Activated T-helper 2 cell treated with anti-CD3 and anti-CD28 coated beads, Interferon-gamma antibody, Interleukin-2, Interleukin-4, amounts not matched to agents 10 μg/mL and 5 μg/mL and 100 μg/mL, durations not matched to agents 14 hours and 24 hours and 36 hours (primary cell): ENCODE measurements at places on chromosomes 2 and 18.
A peak's percentile ranks its signal among the peaks of the same experiment; 100 is the strongest.

GRCh38 chr2:100785626-100786296 lies 34.2 kb upstream of the NPAS2 start:
- DNase-seq = no peak
- no peaks in the 10 kb centered on the region for H3K4me1 ChIP-seq
- no peaks in the 10 kb centered on the region for H3K36me3 ChIP-seq
- no peaks in the 10 kb centered on the region for H3K27me3 ChIP-seq

GRCh38 chr2:171419333-171419732 lies 14.5 kb downstream of the METTL8 start:
- peaks cover 28% of the 10 kb centered on the region for H3K4me1 ChIP-seq
- DNase-seq = no peak
- no peak overlapping the region for H3K4me3 ChIP-seq
- peaks cover 45% of the 10 kb centered on the region for H3K36me3 ChIP-seq
- no peaks in the 10 kb centered on the region for H3K27me3 ChIP-seq
- H3K27ac ChIP-seq = no peak overlapping the region

DNA sequence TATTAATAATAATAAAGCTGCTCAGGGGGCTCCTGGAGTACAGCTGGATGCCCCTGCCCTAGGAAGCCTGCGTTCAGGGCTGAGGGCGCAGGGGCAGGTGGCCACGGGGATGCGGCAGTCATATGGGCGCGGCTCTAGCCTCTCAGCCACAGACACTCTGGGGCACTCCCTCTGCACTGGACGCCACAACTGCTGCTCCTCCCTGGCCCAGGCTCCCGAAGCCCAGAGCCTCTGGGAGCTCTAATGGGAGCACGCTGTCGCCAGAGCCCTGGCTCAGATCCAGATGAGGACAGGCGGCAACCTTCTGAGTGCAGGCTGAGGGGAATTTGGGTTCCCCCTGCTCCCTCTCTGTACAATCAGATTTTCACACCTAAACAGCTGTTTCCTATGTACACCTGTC lies 93.6 kb downstream of the MTCL1 start:
- DNase-seq = no peak
- H3K27me3 ChIP-seq = no peaks in the 10 kb centered on the region
- H3K4me3 ChIP-seq = no peak overlapping the region

DNA sequence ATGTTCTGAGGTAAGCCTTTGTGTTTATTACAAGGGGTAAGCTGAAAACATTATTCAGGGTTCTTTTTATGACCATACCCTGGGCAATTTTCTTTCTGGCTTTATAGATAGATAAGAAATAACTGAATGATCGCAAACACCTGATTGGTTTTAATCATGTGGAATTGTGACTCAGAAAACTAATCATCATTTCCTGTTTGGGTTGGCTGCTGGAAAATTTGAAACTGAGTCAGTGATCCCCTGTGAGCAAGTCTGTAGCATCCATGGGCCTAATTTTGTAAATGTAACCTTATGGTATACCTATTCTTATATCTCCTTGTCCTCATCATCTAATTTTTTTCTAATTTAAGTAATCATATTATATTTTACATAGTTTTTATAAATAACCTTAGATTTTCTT lies 34.3 kb downstream of the CCDC68 start:
- peaks cover 7% of the 10 kb centered on the region for H3K27me3 ChIP-seq
- no peak for DNase-seq
- no peak overlapping the region for H3K4me3 ChIP-seq
- H3K27ac ChIP-seq = no peak overlapping the region
- no peaks in the 10 kb centered on the region for H3K36me3 ChIP-seq

DNA sequence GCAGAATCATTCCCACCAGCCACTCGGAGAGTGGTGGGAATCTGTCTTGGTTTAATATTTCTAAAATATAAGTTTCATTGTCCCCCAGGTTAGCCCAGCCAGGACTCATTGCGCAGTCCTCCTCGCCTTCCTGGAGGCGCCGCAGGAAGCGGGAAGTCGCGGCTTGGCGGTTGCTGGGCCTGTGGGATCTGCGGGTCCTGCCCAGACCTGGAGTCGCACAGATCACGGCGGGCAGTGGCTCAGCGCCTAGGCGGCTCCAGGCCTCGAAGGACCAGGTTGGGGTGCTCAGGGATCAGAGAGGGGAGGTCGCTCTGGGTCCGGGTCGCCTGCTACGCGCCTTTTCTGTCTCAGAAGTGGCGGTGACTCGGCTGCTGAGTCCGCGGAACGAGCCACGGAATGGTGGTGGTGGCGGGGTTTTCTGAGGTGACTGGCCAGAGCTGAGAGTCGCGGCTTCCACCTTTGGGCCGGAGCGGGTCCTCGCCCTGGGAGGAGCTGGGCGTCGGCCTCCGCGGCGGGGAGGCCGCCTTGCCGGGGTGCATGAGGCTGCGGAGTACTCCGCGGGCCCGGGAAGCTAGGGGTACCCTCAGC lies 2.6 kb downstream of the HOXD3 start:
- H3K4me1 ChIP-seq = no peaks in the 10 kb centered on the region
- peaks cover 86% of the 10 kb centered on the region for H3K27me3 ChIP-seq
- DNase-seq = no peak

GRCh38 chr2:96148410-96149217 lies 3.4 kb upstream of the DUSP2 start:
- no peaks in the 10 kb centered on the region for H3K27me3 ChIP-seq
- DNase-seq = peak; percentile 91
- H3K36me3 ChIP-seq = peaks cover 12% of the 10 kb centered on the region
- peak overlapping the region; percentile 82 for H3K4me3 ChIP-seq
- peak overlapping the region; percentile 97 for H3K27ac ChIP-seq
- H3K4me1 ChIP-seq = peaks cover 54% of the 10 kb centered on the region

GRCh38 chr2:3129867-3130266 lies 247.8 kb downstream of the EIPR1 start:
- no peak for DNase-seq
- H3K36me3 ChIP-seq = no peaks in the 10 kb centered on the region
- no peaks in the 10 kb centered on the region for H3K27me3 ChIP-seq
- no peaks in the 10 kb centered on the region for H3K4me1 ChIP-seq
- no peak overlapping the region for H3K27ac ChIP-seq

DNA sequence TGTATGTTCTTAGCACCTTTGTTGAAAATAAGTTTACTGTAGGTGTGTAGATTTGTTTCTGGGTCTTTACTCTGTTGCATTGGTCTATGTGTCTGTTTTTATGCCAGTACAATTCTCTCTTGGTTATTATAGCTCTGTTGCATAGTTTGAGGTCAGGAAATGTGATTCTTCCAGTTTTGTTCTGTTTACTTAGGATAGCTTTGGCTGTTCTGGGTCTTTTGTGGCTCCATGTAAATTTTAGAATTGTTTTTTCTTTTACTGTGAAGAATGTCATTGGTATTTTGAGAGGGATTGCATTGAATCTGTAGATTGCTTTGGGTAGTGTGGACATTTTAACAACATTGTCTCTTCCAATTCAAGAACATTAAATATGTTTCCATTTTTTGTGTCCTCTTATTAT lies 69.1 kb downstream of the ANKRD62 start:
- no peak for DNase-seq
- peaks cover 44% of the 10 kb centered on the region for H3K27me3 ChIP-seq
- H3K36me3 ChIP-seq = no peaks in the 10 kb centered on the region
- no peak overlapping the region for H3K4me3 ChIP-seq
- no peaks in the 10 kb centered on the region for H3K4me1 ChIP-seq
- H3K27ac ChIP-seq = no peak overlapping the region

DNA sequence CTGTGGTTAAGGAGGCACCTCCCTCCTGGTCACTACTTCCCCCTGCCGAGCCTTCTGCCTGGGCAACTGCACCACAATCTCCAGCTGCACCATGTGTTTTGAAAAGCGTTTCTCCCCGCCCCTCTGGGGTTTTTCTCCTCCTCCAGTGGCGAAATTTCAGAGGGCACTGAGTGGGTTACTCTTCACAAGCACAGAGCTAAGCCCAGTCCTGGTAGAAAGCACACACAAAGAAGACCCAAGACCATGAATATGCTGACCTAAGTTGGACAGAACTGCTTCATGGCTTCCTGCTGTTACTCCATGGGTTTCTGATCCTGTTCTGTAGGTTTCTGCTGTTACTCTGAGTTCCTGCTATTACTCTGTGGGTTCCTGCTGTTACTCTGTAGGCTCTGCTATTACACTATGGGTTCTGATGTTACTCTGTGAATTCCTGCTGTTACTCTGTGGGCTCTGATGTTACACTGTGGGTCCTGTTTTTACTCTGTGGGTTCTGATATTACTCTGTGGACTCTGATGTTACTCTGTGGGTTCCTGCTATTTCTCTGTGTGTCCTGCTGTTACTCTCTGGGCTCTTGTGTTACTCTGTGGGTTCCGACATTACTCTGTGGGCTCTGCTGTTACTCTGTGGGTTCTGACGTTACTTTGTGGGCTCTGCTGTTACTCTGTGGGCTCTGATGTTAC lies 216.6 kb downstream of the RTP5 start:
- H3K27me3 ChIP-seq = peaks cover 13% of the 10 kb centered on the region
- peaks cover 26% of the 10 kb centered on the region for H3K4me1 ChIP-seq
- no peaks in the 10 kb centered on the region for H3K36me3 ChIP-seq
- no peak overlapping the region for H3K27ac ChIP-seq

- H3K4me1 ChIP-seq = peaks cover 3% of the 10 kb centered on the region
- no peak for DNase-seq
- no peaks in the 10 kb centered on the region for H3K27me3 ChIP-seq
- no peak overlapping the region for H3K27ac ChIP-seq
Measured at GRCh38 chr2:168120730-168121129, 126.7 kb downstream of the STK39 start.

DNA sequence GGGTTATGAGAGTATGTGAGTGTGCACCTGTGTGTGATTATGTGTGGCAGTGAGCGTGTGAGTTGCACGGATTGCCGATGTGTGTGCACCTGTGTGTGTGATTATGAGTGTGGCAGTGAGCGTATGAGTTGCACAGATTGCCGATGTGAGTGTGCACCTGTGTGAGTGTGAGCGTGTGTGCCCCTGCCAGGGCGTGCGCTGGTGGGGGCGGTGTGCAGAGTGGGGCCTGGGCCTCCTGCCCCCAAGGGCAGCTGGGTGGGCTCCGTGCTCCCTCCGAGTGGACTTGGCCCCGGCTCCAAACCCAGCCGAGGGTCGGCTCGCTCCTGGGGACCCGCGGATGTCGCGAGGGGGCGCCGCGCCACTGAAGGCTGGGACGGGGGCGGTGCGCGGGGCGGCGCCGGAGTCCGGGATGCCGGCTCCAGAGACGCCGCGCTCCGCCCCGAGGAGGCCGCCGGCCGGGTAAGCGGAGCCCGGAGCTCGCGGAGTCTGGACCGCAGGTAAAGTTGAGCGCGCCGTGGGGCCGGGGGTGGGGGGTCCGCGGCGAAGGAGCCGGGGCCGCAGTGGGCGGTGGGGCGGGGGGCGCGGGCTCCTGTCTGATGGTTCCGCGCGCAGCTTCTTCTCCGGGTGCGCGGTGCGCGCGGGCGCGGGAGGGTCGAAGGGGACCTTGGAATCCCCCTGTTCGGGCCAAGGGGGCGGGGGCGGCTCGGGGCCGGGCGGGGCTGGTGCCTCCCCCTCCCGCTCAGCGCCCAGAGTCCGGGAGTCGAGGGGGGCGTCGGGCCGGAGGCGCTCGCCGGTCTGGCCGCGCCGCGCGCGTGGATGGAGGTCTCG lies at the start of gene KCNG2:
TSS of gene KCNG2 (plus strand) at position 421 of the 828 bp plus-strand sequence. CDS start 65,730 bp downstream, outside the sequence.
- no peak within 1 kb of the TSS for H3K27ac ChIP-seq
- no peak for DNase-seq
- H3K4me3 ChIP-seq = peak within 1 kb of the TSS; percentile 55
- H3K36me3 ChIP-seq = no peaks in the 10 kb centered on the region
- H3K4me1 ChIP-seq = peaks cover 5% of the 10 kb centered on the region
- H3K27me3 ChIP-seq = peaks cover 51% of the 10 kb centered on the region

- H3K27ac ChIP-seq = no peak overlapping the region
- H3K4me3 ChIP-seq = no peak overlapping the region
- no peaks in the 10 kb centered on the region for H3K27me3 ChIP-seq
- no peaks in the 10 kb centered on the region for H3K36me3 ChIP-seq
- no peak for DNase-seq
Measured at GRCh38 chr2:215784371-215784783, 229.0 kb downstream of the MREG start.

DNA sequence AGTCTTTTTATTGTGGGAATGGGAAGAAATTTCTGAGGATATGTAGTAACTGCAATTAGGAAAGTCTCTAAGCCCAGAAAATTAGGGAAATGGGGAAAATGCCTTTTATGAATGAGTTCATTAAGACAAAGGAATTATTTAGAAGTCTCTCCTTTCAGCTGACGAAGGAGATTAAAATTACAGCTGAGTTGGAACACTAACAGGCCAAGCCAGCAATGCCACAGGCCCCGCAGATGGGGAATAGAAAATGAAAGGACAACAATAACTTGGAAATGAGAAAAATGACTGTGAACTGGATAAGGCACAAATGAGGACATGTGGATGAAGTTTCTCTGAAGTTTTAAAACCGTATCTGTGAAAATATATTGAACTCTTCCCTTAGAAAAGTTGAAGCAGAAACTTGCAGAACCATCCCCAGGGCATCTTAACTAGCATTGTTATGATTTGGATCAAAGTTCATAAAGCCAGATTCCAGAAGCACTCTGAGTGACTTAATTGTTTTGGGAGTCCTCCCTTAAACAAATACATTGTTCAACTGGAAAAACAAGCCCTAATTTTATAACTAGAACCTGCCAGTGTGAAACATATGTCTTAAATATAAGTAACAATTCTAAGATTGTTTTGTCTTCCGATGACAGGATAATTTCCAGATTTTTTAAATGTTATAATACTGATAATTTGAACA lies 51.3 kb downstream of the C2orf76 start:
- H3K36me3 ChIP-seq = no peaks in the 10 kb centered on the region
- no peaks in the 10 kb centered on the region for H3K4me1 ChIP-seq
- DNase-seq = no peak
- H3K27ac ChIP-seq = no peak overlapping the region
- H3K4me3 ChIP-seq = no peak overlapping the region
